Stimulated activated CD8-positive, alpha-beta memory T cell treated with anti-CD3 and anti-CD28 coated beads, Interleukin-4, amount 100 ng/mL, for 1 hour (primary cell): ENCODE measurements at places on chromosomes 7 and 10.
A peak's percentile ranks its signal among the peaks of the same experiment; 100 is the strongest.

GRCh38 chr10:75099952-75100763 lies 11.3 kb upstream of the SAMD8 start:
- DNase-seq: peak; percentile 69

GRCh38 chr10:51700228-51700817 lies 928 bp upstream of the CSTF2T start:
- DNase-seq: no peak

GRCh38 chr7:125383324-125383723 lies 453.7 kb upstream of the POT1 start:
- DNase-seq: no peak

DNA sequence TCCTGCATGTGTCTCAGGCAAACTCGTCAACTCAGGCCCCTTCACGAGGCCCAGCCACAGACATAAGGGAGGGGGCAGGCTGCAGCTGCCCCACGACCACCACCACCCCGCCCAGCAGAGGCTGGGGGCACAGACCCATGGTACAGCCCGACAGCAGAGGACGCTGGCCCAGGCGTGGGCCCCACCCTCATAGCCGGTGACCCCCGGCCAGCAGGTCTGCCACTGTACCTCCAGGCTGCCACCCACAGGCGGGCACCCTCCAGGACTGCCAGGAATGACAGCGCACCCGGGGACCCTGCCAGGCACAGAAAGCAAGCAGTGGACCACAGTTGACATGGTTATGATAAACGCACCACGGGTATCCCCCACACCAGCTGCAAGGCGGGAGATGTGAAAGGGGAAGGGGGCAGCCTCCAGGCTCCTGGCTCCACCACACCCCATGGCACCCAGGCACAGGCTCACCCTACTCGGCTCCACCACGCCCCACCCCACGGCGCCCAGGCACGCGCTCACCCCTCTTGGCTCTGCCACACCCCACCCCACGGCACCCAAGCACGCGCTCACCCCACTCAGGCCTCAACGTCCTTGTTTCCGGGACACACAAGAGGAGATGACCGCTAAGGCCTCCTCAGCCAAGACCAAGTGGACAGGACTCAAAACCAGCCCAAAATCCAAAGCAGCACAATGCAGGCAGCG lies 135.9 kb downstream of the MAD1L1 start:
- DNase-seq: no peak

DNA sequence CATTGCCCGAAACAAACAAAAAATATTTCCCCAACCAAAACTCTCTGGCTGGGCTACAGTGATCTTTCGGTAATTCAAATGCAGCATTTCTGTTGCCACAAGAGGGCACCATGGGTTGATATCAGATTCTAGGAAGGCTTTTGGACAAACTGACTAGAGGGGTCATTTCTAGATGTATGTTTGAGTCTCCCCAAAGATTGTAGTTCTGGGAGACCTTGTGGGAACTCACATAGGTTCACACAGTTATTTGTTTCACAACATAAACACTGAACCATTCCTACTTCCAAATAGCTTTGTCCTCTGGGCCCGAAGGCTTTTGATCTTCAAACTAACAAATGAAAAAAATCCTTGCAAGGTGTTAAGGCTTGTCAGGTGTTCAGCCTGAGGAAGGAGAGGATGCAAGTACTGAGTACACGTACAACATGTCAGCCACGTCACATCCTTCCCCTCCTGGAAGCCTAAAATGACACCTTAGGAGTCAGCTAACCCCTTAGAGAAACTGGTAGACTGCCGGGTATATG lies 37.0 kb upstream of the IL15RA start:
- peak; percentile 26 for DNase-seq

DNA sequence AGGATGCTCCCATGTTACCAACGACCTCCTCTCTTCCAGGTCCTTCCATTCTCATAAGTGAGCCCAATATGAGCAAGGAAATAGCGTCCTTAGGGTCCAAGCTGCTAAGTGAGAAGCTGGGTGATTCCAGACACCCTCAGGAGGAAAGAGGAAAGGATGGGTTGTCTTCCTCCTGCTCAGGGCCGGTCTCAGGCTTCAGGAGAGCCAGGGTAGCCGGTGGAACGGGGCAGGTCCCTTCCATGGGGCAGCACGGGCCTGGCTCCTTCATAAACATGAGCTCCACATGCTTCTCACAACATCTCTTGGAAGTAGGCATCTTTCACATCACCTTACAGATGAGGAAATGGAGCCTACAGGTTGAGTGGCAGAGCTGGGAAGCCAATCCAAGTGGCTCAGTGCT lies 12.7 kb downstream of the SLIT1 start:
- no peak for DNase-seq

DNA sequence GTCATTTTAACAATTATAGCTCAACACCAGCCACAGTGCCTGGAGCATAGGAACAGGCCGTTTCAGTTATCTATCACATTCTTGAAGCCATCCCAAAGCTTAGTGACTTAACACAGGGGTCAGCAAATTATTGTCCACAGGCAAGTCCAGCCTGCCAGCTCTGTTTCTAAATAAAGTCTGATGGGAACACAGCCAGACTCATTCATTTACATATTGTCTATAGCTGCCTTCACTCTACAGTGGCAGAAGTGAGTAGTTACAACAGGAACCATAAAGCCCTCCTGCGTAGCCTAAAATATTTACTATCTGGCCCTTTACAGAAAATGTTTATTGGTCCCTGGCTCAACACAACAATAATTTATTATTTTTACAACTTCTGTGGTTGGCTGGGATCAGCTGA lies 407.5 kb upstream of the AUTS2 start:
- no peak for DNase-seq

DNA sequence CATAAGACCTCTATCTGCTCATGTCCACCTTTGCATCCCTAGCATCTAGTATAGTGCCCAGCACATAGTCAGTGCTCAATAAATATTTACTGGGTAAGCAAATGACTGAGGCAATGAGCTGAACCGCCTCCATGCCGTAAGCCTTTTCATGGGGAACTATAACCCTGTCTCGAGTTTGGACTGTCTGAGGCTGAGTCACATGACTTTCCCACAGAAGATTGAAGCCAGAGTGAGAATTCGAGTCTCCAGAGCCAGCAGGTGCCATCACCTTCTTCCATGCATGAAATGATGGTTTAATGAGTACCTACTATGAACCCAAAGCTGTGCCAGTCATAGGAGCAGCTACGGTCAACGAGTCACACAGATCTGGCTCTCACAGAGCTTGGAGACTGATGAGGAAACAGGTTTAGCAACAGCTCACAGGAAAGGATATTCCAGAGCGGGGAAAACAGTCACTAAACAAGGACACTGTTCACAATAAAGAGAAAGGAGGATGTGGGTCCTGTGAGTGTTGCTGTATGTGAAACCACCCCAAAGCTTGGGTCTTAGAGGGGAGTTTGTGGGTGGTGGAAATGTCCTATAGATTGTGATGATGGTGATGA lies 75.2 kb downstream of the TEX36 start:
- no peak for DNase-seq

DNA sequence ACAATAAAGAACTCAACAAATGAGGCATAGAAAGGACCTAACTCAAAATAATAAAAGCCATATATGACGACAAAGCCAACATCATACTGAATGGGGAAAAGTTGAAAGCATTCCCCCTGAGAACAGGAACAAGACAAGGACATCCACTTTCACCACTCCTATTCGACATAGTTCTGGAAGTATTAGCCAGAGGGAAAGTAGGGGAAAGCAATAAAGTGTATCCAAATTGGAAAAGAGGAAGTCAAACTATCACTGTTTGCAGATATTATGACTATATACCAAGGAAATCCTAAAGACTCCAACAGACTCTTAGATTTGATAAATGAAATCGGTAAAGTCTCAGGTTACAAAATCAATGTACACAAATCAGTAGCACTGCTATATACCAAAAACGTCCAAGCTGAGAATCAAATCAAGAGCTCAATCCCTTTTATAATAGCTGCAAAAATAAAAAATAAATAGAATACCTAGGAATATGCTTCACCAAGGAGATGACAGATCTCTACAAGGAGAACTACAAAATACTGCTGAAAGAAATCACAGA lies 4.8 kb downstream of the ANXA7 start:
- no peak for DNase-seq

DNA sequence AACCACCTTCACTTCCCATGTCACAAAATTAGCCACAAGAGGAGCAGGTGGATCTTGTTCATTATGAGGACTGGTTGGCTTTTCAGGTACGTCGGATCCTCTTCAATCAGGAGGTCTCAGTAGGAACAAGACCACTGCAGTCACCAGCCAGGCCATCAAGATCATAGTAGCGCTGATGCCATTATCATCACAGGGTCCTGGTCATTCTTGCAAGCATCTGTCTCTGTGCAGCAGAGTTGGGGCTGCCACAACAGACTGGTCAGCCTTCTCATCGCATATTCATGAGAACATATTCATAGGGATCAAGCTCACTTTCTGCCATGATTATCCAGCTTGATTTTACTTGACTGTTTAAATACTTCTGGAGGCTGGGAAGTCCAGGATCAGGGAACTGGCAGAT lies 67.1 kb downstream of the ADCYAP1R1 start:
- no peak for DNase-seq

DNA sequence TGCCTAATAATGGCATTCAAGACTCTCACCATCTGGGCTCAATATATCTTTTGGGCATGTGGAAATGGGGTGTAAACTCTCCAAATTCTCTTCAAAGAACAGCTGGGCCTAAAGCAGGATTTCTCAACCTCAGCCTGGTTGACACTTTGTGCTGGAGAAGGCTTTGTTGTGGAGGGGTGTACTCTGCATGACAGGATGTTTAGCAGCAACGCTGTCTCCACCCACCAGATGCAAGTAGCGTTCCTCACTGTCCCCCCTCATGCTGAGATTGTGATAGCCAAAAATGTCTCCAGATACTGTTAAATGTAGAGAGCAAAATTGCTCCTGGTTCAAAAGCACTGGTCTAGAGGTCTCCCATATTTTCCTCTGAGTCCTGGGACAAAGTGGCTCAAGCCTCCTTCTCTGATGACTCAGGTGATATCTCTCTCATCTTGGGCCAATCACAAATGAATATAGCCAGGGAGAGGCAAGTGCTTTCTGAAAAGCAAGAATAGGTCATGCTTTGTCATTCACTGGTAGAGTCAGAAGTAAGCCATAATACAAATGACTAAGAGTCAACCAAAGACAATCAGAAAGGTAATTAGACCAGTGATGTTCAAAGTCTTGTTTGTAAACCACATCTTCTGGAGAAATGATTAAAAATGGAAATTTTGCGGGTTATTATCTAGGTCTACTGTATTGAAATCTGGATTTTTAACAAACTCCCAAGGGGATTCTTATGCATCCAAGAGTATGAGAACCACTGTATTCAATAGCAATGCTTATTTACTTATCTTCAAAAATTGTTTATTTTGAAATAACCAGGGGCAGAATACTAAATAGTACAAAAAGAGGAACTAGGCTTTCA lies 330.8 kb downstream of the PTEN start:
- peak; percentile 14 for DNase-seq

GRCh38 chr10:34689053-34689452 lies 126.0 kb downstream of the PARD3 start:
- DNase-seq: no peak

DNA sequence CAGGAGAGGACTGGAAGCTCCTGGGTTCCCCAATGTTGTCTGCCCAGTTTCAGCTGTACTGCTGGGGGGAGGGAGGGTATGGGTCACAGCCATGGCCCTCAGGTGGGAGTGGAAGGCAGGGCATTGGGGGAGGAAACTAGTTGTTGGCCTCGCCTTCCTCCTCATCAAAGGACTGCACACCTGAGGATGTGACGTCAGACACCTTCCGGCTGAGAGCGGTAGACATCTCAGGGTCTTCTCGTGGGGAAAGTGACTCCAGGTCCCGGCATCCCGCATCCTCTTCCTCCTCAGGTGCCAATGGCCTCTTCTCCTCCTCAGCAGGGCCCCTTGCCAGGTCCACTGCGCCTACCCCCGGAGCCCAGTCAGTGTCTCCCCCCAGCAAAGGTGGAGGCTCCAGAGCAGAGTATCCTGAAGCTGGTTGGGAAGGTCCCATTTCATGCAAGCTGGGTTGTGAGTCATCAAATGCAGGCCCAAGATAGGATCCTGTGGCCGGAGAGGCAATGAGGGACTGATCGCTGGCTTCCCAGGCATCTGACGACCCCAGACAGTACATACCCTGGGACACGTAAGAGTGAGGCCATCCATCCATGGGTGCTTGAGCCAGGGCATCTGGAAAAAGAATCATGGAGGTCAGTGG lies 6.0 kb downstream of the FAM131B start:
- DNase-seq: no peak

GRCh38 chr7:106056513-106057203 lies 55.5 kb downstream of the SYPL1 start:
- DNase-seq: peak; percentile 44

- no peak for DNase-seq
These were observed 520.7 kb downstream of the KCNMA1 start for GRCh38 chr10:77116904-77117303.

- no peak for DNase-seq
These were observed 52.3 kb upstream of the TMEM229A start for GRCh38 chr7:124085179-124085578.

GRCh38 chr7:7565746-7566650 lies 686 bp upstream of the MIOS start:
- DNase-seq: no peak

- DNase-seq: no peak
These were observed 82.8 kb upstream of the COL13A1 start for GRCh38 chr10:69718951-69719350.

DNA sequence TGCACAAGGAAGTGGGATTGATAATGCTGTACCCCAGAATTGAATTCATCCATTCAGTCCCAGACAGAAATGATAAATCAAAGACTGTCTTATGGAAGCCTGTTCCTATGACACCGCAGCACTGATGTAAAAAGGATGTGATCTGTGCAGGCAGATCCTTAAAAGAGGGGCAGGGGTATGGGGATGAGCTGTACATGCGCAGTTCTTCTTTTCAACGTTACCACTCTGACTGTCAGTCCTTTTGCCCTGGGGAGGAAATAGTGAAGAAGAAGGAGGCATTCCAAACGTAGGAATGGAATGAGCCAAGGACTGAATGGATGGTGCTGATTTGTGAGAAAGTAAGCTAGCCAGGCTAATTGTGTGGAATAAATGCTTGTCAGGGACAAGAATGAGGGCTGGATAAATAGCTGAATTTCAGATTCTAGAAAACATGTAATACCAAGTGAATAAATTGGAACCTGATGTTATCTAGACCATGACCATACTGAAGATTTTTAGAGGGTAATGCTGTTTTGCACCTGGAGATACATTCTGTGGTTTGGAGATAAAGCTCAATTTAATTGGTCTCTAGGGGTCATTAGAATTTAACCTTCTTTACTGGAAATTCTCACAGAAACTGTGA lies 509.3 kb downstream of the SORCS3 start:
- no peak for DNase-seq

GRCh38 chr10:133128126-133129070 lies 31.6 kb upstream of the KNDC1 start:
- no peak for DNase-seq

DNA sequence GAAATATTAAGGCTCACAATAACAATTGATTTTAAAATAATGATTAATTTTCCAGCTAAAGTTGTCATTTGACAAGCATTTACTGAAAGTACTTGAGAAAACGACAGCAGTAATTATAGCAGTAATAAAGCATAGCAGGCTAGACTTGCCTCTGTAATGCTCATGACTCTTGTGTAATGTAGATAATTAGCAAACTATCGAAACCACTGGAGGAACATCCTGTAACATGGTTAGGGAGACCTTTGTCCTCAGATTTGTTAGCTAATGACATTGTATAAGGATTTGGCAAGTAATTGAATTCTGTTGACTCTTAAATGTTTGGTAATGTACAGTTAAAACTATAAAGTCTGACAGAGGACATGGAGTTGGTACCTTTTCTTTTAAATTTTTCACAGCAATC lies 24.8 kb downstream of the ARL4A start:
- DNase-seq: no peak
